ENCODE measurements at places on chromosomes 3 and 15.

- no peak for DNase-seq
Measured at GRCh38 chr15:100892013-100892355, 12.4 kb downstream of the ALDH1A3 start.

DNA sequence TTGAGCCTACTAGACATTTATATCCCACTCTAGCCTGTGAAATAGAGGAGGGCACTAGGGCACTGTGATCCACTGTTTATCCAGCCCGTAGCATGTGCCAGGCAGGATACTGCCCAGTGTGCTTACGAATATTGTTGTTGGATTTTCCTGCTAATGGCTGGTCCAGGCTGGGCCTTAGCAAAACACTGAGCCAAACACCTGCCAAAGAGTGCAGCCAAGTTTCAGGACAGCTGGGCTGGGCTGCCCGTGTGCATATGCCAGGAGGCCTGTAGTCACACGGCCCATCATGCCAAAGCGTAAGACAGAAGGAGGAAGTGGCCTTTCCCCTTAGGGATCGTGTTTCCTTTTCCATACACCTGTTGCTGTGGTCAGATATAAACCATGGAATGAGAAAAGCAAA lies 54.5 kb upstream of the ABHD10 start:
- no peak for DNase-seq

DNA sequence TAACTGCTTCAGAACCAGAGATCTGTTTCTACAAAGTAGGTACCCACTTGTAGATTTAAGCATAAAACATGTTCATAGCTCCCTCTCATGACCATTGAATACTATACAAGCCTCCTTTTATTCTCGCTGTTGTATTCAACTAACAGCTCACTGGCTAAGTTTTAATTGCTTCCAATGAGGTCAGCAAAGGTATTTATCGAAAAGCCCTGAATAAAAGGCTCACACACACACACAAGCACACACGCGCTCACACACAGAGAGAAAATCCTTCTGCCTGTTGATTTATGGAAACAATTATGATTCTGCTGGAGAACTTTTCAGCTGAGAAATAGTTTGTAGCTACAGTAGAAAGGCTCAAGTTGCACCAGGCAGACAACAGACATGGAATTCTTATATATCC lies at the start of gene FGF7:
Gene FGF7 (plus strand): TSS at position 222 of the 400 bp plus-strand sequence. CDS start 1,056 bp downstream, outside the sequence.
- DNase-seq, result peak; percentile 93

DNA sequence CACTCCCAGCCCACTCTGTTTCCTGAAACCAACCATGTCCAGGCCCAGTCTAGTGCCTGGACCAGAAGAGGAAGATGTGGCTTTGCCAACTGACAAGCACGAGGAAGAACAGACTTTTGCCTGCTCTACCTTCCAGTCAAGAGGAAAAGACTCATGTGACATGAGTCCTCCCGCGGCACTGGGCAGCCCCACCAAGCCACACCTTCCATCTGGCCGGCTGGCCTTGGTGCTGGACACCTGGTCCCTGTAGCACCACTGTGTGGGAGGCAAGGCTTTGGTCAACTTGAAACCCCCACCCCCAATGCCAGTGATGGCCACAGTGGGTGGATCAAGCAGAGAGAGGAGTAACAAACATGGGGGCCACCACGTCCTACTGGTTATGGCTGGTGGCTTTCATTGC lies 12.5 kb downstream of the CHDH start:
- DNase-seq, result no peak

- DNase-seq, result no peak
Measured at GRCh38 chr3:53486961-53487654, 7.3 kb upstream of the CACNA1D start.

DNA sequence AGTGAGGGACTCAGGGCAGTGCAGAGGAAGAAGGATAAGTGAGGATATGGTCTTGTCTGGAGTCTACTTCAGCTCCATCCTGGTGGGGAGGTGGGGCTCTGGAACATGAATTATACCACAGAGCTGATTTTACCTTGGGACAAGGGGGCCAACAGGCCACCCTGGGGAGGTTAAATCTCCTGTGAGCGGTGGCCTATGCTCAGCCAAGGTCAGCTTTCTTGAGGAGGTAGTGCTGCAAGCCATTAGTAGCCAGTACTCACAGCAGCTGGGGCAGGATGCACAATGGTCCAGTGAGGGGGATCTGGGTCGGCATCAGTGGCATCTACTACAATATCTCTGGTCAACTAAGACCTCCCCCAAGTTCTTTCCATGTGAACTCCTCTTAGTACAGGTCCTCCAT lies 49.7 kb downstream of the XYLB start:
- DNase-seq, result no peak

GRCh38 chr3:53890726-53891475 lies 758 bp downstream of the SELENOK start:
- peak; percentile 61 for DNase-seq

- DNase-seq, result peak; percentile 84
Measured at GRCh38 chr3:177337541-177338331, 140.5 kb upstream of the TBL1XR1 start.

DNA sequence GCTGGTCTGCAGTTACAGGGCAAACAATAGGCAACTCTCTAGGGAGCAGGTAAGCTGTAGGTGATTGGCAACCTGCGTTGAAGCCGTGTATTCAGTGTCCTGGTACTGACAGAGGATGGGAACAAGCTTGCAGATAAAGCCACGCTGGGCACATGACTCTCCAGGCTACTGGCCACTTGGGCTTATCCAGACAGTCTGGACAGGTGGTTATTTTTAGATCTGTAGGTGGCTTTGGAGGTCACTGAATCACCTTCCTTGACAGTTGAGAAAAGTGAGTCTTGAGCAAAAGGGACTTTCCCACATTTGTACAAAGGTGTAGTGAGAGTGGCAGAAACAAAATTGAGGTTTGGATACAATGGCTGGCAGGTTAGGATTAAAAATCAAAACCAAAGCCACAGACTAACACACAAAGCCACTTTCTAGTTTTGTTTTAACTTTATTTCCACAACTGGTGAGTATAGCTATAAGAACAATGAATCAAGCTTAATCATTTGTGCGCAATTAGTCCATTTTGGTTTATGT lies 22.3 kb upstream of the IL1RAP start:
- DNase-seq, result no peak

GRCh38 chr15:39438260-39438659 lies 142.6 kb upstream of the THBS1 start:
- DNase-seq, result no peak

DNA sequence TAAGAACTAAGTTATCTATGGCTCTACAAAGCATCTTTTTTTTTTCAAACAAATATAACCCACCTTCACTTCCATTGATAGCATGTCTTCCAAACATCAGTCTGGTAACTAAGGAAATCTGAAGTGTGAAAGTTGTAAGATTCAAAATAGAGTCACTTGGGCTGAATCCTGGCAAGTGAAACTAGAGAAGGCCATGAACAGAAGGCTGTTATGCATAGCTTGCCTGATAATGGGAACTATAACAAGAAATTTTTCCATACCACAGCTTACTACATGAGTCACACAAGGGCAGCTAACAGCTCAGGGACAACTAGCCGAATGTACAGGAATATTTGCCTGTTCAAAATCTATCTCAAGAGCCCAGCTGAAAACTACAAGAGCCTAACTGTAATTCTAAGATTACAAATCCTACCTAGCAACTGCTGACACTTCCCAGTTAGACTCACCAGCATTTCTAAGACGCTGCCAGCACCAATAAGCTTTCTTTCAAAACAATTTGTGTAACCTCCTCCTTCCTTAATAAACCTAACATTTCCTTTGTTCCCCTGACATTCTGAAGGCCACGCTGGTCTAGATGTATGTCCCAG lies 1066.5 kb downstream of the PLOD2 start:
- peak; percentile 84 for DNase-seq

- no peak for DNase-seq
Measured at GRCh38 chr3:94596141-94596540, 533.3 kb downstream of the NSUN3 start.

GRCh38 chr15:100968050-100968966 lies 49.2 kb downstream of the LRRK1 start:
- peak; percentile 91 for DNase-seq

- DNase-seq, result no peak
Measured at GRCh38 chr15:95327183-95327525, 1003.3 kb upstream of the NR2F2 start.

- DNase-seq, result no peak
Measured at GRCh38 chr3:14256046-14256445, 77.4 kb downstream of the LSM3 start.

- DNase-seq, result no peak
Measured at GRCh38 chr3:108320746-108321350, 24.5 kb downstream of the HHLA2 start.

DNA sequence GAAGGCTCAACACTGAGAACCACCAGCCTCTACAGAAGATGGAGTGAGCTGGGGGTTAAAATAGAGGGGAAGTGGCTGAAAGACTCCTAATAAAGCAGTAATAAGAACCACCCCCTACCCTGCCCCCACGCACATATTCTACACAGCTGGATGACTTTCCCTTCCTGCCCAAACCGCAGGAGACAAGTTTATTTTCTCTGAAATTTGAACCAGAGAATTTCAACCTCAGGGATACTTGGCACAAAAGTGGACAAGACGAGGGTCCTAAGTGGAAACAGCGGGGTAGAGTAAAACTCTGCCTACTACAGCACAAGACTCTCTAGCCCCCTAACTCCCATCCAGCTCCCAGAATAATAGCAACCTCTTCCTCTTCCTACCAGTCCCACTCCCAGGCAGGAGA lies 28.4 kb downstream of the USF3 start:
- DNase-seq, result peak; percentile 86

- DNase-seq, result no peak
Measured at GRCh38 chr15:80585544-80586018, 109.5 kb upstream of the ABHD17C start.

- no peak for DNase-seq
Measured at GRCh38 chr15:98978153-98978552, 29.4 kb downstream of the PGPEP1L start.

DNA sequence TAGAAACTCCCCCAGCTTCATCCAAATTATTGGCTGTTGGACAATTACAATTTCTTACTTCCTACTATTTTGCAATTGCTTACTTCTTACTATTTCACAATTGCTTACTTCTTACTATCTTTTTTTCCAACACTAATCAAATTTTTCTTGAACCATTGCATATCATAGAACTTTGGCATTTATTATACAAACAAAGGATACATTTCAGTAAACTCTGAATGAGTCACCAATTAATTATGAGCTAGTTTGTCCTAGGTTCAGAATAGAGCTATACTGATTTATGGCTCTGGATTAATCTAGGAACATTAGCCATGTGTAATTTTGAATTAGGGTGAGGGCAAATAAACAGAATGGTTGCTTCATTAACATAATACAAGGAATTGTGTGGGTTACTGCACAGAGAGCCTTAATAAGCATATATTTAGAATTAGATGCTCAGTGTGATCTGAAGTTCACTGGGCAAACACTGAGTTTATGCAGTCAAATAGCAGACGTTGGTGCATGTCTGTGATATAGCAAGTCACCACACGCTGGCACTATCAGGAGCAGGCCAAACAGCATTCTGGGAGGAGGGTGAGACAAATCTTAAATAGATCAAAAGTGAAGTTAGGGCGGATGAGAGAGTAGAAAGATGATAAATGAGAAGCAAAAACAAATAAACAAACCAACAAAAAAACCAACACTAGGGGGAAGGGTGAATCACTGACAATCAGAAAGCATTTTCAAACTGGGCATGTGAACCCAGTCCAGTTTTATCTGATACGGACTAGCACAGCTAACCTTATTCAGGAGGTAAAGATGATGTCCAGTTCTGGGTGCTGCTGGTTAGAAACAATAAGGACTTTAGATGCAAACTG lies 21.5 kb downstream of the GABRR3 start:
- DNase-seq, result peak; percentile 79

DNA sequence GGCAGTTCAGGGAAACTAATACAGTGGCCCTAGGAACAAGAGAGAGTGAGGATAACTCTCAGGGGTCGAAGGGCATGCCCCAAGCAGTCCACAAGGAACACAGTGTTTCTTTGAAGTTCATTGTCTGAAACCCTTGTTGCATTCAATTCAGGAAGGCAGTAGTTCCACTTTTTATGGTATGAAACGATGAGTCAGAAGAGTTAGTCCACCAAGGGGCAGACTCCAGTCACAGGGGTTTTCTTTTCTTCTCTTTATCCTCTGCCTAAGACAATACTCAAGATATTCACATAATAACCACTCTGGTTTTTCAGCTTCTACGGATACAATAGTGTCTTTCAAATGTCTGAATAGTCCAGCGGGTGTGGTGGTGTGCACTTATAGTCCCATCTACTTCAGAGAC lies 23.7 kb upstream of the TICRR start:
- DNase-seq, result no peak

DNA sequence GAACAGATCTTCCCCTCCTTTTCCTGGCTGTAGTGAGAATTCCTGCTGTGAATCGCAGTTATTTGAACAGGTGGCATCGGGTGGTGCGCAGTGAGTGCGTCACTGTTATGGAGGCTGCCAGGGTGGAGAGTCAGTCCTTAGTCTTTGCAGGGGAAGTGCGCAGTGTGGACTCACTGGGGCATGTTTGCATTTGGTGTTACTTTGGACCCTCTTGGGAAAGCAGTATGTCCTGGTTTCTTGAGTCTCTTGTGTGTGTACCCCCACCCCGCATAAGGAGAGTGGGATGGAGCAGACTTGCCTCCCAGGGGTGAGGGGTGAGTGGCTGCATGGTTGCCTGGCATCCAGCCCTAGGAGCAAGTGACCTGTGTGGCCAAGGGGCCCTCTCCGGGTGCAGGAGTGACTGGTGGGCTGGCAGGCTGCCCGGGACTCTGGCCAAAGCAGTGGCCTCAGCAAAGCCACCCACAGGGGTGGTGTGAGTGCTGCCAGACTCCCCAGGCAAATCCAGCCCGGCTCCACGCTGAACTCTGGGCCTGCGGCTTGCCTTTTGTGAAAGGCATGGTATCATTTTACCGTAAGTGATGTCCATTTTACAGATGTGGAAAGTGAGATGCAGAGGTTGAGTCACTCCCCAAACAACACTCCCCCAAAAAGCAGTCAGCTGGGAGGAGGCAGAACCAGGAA lies 46.4 kb downstream of the DNASE1L3 start:
- DNase-seq, result peak; percentile 91

DNA sequence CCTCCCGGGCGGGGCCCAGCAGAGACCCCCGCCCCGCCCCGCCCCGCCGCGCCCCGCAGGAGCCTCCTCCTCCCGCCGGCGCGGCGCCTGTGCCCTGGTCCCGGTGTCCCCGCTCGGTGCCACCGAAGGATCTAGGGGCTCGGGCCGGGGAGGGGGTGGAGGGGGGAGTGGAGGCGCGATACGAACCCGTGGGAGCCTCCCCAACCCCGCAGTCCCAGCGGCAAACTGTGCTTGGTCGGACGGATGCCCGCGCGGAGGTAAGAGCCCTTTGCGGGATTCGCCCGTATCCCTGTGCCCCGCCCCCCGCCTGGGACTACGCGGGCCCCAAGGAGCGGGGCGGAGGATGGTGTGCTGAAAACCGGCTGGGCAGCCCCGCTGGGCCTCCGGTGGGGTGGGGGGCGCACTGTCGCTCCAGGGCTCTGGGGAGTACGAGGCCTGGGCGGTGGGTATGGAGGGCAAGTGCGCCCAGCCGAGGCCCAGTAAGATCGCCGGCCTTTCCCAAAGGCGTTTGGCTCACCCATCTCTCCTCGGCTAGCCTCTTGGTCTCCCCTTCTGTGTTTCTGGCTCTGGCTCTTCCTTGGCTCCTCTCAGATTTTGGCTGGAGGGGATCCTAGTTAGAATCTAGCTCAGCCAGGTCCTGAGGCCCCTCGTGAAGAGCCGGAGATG lies 65.6 kb upstream of the POLG start:
- DNase-seq, result no peak

Measured in fibroblast of lung (primary cell).